ENCODE measurements at places on chromosomes 2 and 18.

- no peak for DNase-seq
Measured at GRCh38 chr18:49648811-49649210, 87.0 kb downstream of the LIPG start.

GRCh38 chr18:72674710-72675109, 130.6 kb upstream of the CBLN2 start:
- DNase-seq: no peak

DNA sequence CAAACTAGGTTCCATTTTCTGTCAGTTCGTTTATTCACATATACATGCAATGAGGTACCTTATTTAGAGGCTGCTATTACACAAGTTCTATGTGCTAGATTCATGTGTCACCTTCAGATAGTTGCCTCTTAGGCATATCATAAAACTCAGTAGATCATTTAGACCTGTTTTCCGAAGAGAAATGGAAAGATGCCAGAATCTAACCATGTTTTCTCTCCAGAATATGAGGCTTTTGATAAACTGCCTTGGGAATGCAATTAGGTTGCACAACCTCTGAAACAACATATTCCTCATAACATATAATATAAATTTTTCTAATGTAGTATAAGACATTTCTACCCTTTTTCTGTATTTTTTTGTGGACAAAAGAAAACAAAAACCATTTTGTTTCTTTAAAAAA, 108.1 kb downstream of the PRPF40A start:
- DNase-seq: no peak

GRCh38 chr2:135409436-135409835, 121.6 kb downstream of the ZRANB3 start:
- DNase-seq: no peak

DNA sequence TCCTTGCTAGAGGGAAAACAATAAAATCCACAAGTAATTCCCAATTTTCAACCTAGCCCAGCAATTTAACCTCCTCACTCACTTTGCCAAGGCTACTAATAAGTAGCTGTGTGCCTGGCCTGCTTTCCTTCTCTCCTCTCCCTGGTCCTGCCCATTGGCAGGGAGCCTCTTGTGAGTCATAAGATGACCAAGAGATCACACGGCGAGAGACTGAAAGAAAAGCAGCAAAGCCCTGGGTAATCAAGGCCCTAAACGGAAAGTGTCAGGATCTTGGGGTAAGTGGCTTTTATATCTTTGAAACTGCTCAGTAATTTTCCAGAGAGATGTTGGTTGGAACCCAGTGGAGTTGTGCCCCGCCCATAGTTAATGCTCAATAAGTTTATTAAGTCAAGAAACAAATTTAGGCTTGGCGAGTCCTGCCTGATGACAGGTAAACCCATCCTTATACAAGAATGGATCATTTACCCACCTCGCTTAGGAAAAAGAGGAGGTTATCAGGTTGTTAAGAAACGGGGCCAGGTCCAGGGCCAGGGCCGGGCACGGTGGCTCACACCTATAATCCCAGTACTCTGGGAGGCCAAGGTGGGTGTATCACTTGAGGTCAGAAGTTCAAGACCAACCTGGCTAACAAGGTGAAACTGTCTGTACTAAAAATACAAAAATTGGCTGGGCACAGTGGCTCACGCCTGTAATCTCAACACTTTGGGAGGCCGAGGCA, 10.0 kb upstream of the ADAM17 start:
- DNase-seq: no peak

DNA sequence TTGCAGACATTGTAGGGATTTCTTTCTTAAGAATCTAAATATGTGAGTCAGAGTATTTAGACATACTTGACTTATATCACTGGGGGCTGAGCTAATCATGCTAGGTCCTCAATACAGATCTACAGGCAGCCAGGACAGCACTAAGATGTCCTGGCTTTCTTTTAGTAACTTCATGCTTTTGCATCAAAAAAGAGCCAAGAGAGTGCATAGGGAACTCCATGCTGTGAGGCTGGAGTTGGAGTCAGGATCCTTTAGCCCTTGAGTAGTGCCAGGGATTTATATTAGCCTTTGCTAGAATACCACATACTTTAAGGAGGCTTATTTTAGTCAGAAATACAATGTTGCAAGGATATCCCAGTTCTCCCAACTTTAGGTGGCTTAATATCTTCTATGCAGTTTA, 289.7 kb downstream of the CCDC85A start:
- no peak for DNase-seq

- DNase-seq: no peak
Measured at GRCh38 chr2:208297961-208298360, 31.9 kb downstream of the PIKFYVE start.

- DNase-seq: no peak
Measured at GRCh38 chr2:181128199-181128598, 147.8 kb downstream of the UBE2E3 start.

DNA sequence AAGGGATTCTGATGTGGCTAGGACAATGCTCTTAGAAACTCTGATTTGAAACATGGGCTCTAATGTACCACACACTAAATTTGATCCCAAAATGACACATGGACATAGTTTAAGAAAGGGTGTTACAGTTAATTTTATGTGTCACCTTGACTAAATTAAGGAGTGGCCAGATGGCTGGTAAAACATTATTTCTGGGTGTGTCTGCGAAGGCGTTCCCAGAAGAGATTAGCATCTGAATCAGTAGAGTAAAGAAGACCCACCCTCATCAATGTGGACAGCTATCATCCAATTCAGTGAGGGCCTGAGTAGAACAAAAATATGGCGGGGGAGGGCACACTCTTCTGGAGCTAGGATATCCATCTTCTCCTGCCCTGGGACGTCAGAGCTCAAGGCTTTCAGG, 283.1 kb upstream of the CHAC2 start:
- DNase-seq: no peak

- no peak for DNase-seq
Measured at GRCh38 chr2:171407030-171407675, 26.6 kb downstream of the METTL8 start.

GRCh38 chr2:192534072-192534471, 339.3 kb upstream of the TMEFF2 start:
- DNase-seq: no peak

DNA sequence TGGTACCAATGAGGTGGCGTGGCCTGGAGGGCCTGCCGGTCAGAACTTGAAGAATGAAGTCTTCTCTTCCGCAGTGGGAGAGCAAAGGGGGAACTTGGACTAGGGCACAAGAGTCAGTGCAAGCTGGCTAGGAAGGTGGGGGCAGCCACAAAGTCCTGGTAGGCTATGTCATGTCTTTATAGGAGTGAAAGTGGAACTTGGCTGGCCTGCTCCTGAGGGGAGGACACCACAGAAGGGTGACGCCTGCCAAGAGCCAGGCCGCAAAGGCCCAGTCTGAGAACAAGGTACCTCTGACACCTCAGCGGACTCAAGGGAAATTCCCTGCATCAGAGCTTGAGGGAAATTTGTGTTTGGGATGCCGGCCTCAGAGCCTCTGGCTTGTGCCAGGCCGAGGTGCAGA, 32.2 kb upstream of the MAP3K20 start:
- no peak for DNase-seq

DNA sequence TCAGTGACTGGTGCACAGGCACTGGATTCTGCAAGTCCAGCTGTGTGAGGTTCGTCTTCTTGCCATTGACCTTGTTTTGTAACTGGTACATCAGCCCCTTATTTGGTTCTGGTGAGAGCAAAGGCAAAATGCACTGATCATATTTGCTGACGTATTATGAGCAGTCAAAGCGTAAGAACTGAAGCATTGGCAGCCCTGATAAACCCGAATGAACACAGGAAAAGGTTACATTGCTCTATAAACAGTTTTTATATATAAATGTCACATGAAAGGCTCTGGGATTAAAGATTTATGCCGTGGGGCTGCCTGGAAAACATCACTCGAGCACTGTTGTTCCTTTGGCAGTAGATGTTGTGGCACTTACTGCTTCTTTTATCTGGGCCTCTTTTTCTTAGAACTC, 167.9 kb downstream of the IRS1 start:
- no peak for DNase-seq

DNA sequence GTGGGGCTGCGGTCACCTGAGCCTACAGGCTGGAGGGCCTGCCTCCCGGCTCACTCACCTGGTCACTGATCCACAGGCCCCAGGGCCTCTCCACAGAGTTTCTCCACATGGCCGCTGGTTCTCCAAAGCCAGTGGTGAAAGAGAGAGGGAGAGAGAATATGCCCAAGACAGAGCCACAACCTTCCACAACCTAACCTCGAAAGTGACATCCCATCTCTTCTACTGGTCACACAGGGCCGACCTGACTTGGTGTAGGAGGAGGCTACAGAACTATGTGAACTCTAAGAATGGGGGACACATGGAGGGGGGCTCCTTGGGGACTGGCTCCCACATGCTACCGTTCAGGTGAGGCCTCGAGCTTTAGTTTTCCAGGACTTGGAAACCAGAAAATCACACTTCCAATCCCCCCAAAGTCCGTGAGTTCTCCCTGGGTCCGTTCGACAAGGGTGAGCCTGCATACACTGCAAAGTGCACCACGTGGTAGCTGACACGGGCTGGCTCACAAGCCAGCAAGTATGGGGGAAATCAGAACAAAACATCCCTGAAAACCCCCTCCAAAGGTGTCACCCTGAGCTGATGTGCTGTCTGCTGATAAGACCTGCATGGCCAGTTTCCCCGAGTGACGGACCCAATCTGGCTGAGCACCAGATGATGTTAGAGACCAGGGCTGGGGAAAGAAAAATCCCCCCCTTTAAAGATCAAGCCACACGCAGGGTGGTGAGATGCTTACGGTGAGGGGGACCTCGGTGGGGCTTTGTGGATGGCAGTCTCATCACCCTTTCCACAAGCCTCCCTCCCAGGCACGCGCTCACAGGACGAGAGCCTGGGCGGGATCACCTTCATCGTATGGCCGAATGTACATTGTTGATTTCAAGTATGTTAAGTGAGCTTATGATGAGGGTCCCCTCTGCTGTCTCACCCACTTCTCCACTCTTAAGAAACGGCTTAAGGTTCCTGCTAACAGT, 54.2 kb upstream of the SEMA4C start:
- no peak for DNase-seq

- no peak for DNase-seq
Measured at GRCh38 chr18:36567800-36568199, 261.0 kb downstream of the TPGS2 start.

- no peak for DNase-seq
Measured at GRCh38 chr18:54416436-54416835, 58.7 kb downstream of the C18orf54 start.

DNA sequence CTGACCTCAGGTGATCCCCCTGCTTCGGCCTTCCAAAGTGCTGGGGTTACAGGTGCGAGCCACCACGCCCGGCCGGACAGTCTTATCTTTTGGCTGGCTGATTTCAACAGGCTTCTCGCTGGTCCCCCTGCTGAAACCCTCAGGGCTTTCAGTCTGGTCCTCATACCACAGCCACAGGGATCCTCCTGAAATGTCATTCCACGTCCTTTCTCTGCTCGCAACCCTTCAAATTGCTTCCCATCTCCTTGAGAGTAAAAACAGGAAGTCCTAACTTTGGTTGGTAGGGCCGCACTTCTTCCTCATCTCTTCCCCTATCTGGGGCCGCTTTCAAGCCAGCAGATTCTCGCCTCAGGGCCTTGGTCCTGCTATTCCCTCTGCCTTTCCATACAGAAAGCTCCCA, 1.4 kb upstream of the CAB39 start:
- DNase-seq: no peak

DNA sequence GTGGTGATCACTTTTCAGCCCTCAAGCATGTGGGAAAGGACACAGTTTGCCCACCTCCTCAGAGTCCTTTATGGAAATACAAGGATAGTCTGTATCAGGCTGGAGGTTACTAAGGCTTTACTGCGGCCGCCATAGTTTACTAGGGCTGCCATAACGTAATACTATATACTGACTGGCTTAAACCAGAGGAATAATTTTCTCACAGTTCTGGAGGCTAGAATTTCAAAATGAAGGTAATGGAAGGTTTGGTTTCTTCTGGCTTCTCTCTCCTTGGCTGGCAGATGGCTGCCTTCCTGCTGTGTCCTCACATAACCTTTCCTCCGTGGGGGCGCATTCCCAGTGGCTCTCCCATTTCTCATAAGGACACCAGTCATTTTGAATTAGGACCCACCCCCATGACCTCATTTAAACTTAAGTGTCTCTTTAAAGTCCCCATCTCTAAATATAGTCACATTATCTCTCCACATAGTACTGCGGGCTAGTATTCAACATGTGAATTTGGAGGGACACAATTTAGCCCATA, 12.5 kb upstream of the ATIC start:
- DNase-seq: no peak

GRCh38 chr2:237333748-237334147, 80.2 kb downstream of the COL6A3 start:
- no peak for DNase-seq

GRCh38 chr2:234300391-234300925, 196.4 kb downstream of the ARL4C start:
- no peak for DNase-seq

DNA sequence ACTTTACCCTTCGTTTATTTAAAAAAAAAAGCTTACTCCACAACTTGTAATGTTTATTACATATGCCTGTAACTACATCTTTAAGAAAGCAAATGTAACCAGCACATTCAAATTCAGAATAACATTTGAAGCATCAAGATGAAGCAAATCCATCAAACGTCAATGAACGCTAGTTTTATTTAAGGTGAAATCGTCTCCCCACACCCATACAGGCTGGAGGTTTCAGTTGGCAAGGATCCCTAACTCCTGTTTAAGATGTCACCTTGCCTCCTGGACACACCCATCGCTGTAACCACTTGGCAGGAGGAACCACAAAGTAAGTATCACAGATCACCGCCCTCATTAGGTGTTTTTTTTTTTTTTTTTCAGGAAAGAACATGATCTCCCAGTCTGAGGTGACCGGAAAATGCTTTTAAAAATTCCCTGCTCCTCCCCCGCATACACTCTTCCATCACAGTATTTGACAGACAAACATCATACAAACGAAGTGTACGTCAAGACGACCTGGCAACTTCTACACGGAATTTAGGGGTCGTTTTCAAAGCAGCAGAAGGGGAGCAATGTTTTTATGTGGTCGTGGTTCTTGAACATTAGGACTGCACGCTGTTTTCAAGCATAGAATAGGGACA, 19.7 kb upstream of the STPG4 start:
- DNase-seq: peak; percentile 24

DNA sequence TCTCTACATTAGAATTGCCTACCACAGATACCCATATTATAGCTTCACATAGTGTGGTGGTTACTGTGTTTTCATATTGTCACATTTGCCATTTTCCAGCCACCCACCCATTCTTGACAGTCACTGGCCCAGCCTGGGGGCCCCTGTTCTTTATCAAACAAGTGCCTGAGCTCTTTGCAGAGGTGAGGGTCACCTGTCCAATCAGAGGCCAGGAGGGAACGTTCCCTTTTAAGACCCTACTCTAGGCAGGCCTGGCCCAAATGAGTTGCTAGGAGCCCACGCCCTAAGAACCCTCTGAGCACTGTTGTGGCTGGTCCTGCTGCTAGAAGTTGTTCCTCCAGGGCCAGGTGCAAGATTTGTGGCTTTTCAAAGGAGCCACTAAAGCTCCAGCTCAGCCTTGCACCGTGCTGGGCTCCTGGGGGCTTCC, 5.2 kb downstream of the IL37 start:
- DNase-seq: no peak

GRCh38 chr2:42372474-42373200, 11.6 kb upstream of the COX7A2L start:
- no peak for DNase-seq
